Activated T-helper 1 cell treated with anti-CD3 and anti-CD28 coated beads, Interleukin-2, amount 50 U/mL, for 16 hours (primary cell): ENCODE measurements at places on chromosomes 16 and 17.

DNA sequence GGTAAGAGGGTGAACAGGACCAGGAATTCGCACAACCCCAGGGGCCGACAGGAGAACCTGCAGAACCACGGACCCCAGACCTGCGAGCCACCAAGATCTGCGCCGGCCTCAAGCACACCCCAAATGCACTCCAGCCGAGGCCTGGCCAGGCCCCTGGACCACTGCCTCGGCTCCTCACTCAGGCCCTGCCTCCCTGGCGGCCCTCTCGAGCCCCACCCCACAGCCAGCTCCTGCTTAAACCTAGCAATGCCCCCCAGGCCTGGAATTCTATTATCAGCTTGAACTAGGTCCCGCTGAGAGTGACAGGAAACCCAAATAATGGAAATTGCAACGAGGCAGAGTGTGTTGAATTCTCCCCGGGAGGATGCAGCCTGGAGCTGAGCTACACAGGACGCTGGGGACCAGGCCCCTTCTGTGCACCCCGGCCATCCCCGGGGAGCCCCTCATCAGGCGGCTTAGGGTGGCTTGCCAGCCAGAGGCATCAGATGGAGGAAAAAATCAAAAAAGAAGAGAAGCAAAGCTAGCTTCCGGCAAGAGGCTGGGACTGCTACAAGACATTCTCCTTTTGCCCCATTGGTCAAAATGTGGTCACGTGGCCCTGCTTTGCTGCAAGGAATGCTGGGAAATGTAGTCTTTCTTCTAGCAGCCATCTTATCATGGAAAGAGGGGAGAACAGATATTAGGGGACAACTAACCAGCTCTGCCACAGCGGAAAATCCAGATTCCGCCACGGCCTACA, 2.4 kb upstream of the ENPP7 start:
- DNase-seq, result peak; percentile 54

GRCh38 chr16:78140818-78141466, 41.5 kb downstream of the WWOX start:
- no peak for DNase-seq

DNA sequence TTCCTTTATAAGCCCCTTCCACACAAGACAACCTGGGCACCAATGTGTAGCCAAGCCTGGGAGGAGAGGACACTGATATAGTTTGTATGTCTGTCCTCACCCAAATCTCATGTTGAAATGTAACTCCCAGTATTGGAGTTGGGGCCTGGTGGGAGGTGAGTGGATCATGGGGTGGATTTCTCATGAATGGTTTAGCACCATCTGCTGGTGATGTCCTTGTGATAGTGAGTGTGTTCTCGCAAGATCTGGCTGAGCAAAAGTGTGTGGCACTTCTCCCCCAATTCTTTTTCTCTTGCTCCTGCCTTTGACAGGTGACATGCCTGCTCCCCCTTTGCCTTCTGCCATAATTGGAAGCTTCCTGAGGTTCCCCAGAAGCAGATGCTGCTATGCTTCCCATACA, 135.8 kb downstream of the USP31 start:
- DNase-seq, result no peak

- no peak for DNase-seq
These were observed 50.7 kb downstream of the SLC7A5 start for GRCh38 chr16:87818533-87819161.

- no peak for DNase-seq
These were observed 7.6 kb upstream of the NLRC5 start for GRCh38 chr16:56981729-56982271.

GRCh38 chr17:18117982-18118975, 9.7 kb downstream of the MYO15A start:
- DNase-seq, result no peak

- DNase-seq, result no peak
These were observed 7.7 kb downstream of the HAPSTR1 start for GRCh38 chr16:9099131-9099625.

DNA sequence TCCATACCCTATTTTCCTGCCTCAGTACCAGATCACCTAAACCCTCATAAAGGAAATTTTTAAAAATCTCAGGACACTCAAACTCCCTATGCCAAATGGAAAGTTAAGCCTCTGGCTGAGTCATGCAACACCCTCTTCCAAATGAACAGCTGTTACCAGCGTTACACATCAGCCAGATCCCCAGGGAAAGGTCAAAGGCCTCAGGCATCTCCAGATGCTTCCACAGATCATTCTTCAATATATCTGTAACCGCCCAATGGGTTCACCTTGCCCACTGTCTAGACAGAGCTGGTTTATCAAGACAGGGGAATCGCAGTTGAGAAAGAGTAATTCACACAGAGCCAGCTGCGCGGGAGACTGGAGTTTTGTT, 29.1 kb upstream of the SHCBP1 start:
- no peak for DNase-seq

DNA sequence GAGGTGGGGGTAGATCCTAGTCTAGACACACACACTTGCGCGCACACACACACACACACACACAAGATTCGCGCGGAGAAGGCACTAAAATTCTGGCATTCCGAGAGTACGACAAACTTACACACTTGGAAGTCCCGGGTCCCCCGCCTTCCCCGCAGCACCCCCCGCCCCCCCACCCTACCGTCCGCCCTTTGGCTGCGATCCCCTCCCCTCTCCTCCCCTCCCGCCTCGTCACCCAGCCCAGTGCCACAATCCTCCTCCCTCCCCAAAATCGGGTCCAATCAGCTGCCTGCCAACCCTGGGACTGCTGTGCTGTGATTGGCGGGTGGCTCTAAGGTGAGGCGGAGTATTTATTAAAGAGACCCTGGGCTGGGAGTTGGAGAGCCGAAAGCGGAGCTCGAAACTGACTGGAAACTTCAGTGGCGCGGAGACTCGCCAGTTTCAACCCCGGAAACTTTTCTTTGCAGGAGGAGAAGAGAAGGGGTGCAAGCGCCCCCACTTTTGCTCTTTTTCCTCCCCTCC, at the start of gene SOX9:
Gene SOX9 (plus strand): TSS at position 379 of the 522 bp plus-strand sequence. CDS start 372 bp downstream, outside the sequence.
- DNase-seq, result no peak

- no peak for DNase-seq
These were observed 9.7 kb downstream of the PRR29 start for GRCh38 chr17:64007838-64008282.

- DNase-seq, result no peak
These were observed 60.1 kb upstream of the MRTFB start for GRCh38 chr16:14011001-14011400.

DNA sequence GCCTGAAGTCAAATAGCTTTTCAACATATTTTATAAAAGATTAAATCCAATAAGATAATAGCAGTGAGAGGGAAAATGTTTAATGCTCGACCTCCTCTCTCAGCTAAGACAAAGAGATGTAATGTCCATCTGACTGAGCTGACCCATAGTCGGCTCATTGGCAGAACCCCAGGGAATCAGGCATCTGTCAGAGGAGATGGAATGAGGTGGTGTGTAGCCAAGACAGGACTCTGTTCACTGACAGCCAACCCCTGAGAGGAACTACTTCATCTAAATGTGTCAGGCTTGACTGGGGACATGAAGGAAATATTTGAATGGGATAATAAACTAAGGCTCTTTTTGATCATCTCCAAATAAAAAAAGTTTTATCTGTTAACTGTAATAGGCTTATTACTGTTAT, 188.0 kb downstream of the CDH11 start:
- DNase-seq, result no peak

DNA sequence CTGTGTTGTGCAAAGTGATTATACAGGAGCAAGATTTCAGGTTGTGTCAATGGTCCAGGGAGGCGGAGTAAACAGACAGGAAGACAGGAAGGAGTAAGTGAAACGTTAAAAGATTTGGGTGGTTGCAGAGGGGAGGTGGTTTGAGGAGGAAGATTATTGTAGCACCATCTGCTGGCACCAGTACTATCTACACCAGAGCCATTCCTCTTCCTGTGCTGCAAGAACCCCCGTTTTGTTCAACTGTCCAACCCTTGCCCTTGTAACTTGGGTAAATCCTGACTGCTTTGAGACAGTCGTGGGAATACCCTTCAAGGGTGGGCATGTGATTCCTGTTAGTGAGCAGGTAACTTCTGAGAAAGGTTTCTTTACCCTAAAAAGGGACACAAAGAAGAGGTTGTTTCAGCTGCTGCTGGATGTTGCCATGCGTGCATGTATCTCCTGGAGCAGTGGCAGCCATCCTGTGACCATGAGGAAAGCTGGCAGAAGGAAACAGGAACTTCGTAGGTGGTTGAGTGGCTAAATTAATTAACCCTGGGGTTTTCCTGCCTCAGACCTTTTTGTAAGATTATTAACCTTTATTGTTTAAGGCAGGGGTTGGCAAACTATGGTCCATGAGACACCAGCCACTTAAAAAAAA, 124.1 kb downstream of the PRKCA start:
- DNase-seq, result peak; percentile 8

- no peak for DNase-seq
These were observed 46.1 kb downstream of the IRX3 start for GRCh38 chr16:54240271-54241129.

DNA sequence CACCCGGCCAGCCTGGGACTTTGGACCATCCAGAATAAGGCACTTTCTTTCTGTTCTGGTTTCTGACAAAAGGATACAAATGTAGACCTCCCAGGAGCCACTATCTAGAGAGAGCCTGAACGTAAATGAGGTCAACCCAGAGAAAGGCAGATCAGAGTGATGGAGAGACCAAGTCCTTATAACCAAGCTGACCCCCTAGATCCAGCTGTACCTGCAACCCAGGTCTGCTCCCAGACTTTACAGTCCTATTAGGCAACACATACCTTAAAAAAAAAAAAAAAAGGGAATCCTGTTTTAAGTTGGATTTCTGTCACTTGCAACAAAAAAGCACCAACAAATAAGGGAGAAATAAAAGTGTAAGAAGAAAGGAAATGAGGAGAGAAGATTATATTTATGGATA, 23.2 kb downstream of the CPPED1 start:
- DNase-seq, result no peak
